PC-3 (cell line): ENCODE measurements at places on chromosomes 16 and 17. TPM values are rescaled to one million over a fixed set of nuclear protein-coding genes. Genes with fewer than 3 reads are reported as not detected.
A peak's percentile ranks its signal among the peaks of the same experiment; 100 is the strongest.

GRCh38 chr17:16329519-16330271 lies 23.6 kb downstream of the CENPV start:
- peaks cover 13% of the 10 kb centered on the region for H3K4me1 ChIP-seq
- DNase-seq, result peak; percentile 87

DNA sequence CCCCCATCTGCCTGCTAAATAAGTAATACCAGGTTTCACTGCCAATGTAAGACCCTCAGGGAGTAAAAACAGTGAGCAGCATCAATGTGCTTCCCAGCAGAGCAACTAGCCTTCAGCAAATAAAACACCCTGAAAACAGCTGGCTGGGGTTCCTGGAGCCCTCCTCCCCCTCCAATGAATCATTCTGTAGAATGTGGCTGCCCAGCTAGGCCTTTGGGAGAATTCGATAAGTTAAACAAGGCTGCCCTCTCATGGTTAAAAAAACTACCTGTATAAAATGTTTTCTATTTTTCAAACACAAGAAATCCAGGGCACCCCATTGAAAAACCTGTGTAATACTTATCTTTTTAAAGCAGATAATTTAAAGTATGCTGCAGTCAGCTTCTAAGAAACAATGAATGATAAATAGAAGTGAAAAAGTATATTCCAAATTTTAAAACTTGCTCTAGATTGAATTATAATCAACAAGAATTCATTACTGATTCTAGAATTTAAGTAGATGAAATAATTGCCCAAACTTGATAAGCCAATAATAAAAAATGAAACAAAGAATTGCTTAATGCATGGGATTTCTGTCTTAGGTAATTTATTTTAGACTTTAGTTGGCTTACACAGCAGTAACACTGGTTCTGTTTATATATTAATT lies 9.4 kb upstream of the TOM1L1 start:
- peak; percentile 88 for DNase-seq
- no peaks in the 10 kb centered on the region for H3K4me1 ChIP-seq
- H3K27ac ChIP-seq, result no peak overlapping the region
- no peaks in the 10 kb centered on the region for H3K36me3 ChIP-seq
- no peak overlapping the region for H3K4me3 ChIP-seq
- peaks cover 11% of the 10 kb centered on the region; the same call in 1 of the 2 replicates for H3K27me3 ChIP-seq

DNA sequence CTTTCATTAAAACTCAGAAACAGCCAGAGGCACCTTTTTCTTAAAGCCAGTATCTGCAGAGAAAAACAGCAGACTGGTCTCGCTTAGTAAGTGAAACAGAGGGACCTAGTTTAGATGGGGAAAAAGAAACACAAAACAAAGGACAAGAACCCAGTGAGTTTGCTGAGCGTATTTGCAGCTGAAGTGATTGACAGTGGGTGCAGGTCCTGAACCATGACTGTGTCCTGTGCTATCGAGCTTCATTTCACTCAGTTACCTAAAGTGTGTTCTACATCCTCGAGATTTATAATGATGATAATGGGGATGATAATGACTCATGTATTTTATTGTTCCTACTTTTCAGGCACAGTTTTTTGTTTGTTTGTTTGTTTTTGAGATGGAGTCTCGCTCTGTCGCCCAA lies 31.7 kb upstream of the WFIKKN2 start:
- H3K27me3 ChIP-seq, result no peaks in the 10 kb centered on the region
- H3K27ac ChIP-seq, result no peak overlapping the region
- H3K36me3 ChIP-seq, result no peaks in the 10 kb centered on the region
- H3K4me3 ChIP-seq, result no peak overlapping the region
- no peak for DNase-seq

- H3K4me1 ChIP-seq, result no peaks in the 10 kb centered on the region
Measured at GRCh38 chr16:79754081-79754480, 153.5 kb upstream of the MAF start.

DNA sequence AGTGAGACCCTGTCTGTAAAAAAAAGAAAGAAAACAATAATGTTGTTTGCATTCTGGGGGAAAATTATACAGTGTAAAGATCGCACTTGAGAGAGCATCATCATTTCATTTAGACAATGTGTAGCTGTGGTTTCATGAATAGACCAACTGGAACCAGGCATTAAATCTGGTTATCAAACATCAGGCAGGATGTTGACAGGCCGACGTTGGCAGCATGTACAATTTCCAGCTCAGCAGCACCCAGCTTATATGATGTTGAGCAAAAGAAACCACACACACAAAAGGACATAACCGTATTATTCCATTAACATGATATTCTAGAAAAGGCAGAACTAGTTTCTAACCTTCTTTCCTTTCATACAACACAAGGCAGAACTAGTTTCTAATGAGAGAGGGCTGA lies 5.8 kb downstream of the MARVELD3 start:
- DNase-seq, result no peak
- H3K36me3 ChIP-seq, result no peaks in the 10 kb centered on the region
- H3K27ac ChIP-seq, result no peak overlapping the region
- H3K4me1 ChIP-seq, result 0 out of 2 replicates have a peak, but pooled peaks cover 6% of the 10 kb centered on the region
- H3K4me3 ChIP-seq, result no peak overlapping the region
- H3K27me3 ChIP-seq, result no peaks in the 10 kb centered on the region

- no peaks in the 10 kb centered on the region for H3K27me3 ChIP-seq
- H3K4me3 ChIP-seq, result no peak overlapping the region
- peaks cover 15% of the 10 kb centered on the region for H3K4me1 ChIP-seq
- H3K27ac ChIP-seq, result no peak overlapping the region
- H3K36me3 ChIP-seq, result no peaks in the 10 kb centered on the region
Measured at GRCh38 chr17:65918500-65918899, 273.4 kb downstream of the CEP112 start.

DNA sequence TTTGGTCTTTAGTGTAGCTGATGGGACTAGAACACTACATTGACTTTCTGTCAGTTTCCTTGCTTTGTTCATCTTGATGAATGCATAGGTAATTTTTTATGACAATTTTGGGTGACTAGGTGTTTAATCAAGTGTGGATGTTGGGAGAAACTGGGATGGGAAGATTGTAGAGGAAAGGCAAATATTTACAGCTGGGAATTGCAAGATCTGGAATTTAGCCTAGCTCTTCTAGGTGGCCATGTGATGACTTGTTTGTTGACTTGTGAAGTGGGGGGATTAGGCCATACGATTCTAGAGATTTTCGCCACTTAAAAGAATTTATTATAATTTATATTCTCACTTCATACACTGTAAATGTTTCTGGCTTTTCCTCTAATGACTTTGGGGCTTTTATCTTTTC lies 480.3 kb upstream of the GOT2 start:
- H3K4me1 ChIP-seq, result no peaks in the 10 kb centered on the region
- H3K27me3 ChIP-seq, result no peaks in the 10 kb centered on the region
- no peak overlapping the region for H3K4me3 ChIP-seq
- no peak for DNase-seq

DPEP2 gene
- not detected in 2 replicates for total RNA-seq

VWA3A gene
- not detected in 2 replicates for total RNA-seq

CD300E gene
- not detected in 2 replicates for total RNA-seq
